Glutamatergic neuron (in vitro differentiated cells): ENCODE measurements at places on chromosomes 2 and 18. TPM values are rescaled to one million over a fixed set of nuclear protein-coding genes. Genes with fewer than 3 reads are reported as not detected.

The ALLC gene
- not detected for total RNA-seq

GRCh38 chr18:69720422-69720821, 227.3 kb downstream of the CD226 start:
- DNase-seq, result no peak

DNA sequence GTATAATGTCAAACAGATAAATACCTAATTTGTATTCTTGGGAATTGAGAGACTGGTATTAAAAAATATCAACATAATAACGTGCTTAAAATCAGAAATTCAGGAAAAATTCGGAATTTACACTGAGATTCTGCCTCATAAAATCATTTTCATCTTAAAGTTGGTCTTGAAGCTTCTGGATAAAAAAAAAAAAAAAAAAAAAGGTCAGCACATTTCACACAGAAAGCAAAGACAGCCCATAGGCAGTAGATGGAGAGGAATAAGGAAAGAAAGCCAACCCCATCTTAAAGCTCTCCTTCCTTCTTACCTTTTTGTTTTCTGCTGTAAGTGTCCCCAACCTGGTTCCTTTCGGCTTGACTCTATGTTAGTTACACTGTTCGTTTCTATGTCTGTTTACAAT, 41.5 kb upstream of the ALK start:
- DNase-seq, result no peak

GRCh38 chr18:55665506-55665905, 77.5 kb upstream of the TCF4 start:
- DNase-seq, result no peak

- DNase-seq, result no peak
Measured at GRCh38 chr18:76252880-76253279, 242.2 kb downstream of the ZNF516 start.
